ENCODE measurements at places on chromosomes 4 and X. TPM values are rescaled to one million over a fixed set of nuclear protein-coding genes. Genes with fewer than 3 reads are reported as not detected.

The FGF5 gene
- total RNA-seq, result 0.16 TPM

The GAGE12H gene
- total RNA-seq, result not detected

The AKAP4 gene
- total RNA-seq, result not detected

The RRH gene
- total RNA-seq, result 9.6 TPM

The TCEAL9 gene
- 84.4 TPM for total RNA-seq

The ASMTL gene
- 22.1 TPM for total RNA-seq

The ASB9 gene
- 5.3 TPM for total RNA-seq

The SOX3 gene
- 2.1 TPM for total RNA-seq

The PGAM4 gene
- total RNA-seq, result not detected

The IL2 gene
- not detected for total RNA-seq

The SLIT2 gene
- total RNA-seq, result 46.3 TPM

The SNCA gene
- 57.5 TPM for total RNA-seq

The MAPK10 gene
- total RNA-seq, result 179 TPM

The RAB41 gene
- total RNA-seq, result not detected

The SHOX gene
- total RNA-seq, result 7.3 TPM

The BDH2 gene
- 80.5 TPM for total RNA-seq

All from camera-type eye (tissue), 1 donor.